ENCODE measurements at places on chromosomes 5 and 9.
A peak's percentile ranks its signal among the peaks of the same experiment; 100 is the strongest.

DNA sequence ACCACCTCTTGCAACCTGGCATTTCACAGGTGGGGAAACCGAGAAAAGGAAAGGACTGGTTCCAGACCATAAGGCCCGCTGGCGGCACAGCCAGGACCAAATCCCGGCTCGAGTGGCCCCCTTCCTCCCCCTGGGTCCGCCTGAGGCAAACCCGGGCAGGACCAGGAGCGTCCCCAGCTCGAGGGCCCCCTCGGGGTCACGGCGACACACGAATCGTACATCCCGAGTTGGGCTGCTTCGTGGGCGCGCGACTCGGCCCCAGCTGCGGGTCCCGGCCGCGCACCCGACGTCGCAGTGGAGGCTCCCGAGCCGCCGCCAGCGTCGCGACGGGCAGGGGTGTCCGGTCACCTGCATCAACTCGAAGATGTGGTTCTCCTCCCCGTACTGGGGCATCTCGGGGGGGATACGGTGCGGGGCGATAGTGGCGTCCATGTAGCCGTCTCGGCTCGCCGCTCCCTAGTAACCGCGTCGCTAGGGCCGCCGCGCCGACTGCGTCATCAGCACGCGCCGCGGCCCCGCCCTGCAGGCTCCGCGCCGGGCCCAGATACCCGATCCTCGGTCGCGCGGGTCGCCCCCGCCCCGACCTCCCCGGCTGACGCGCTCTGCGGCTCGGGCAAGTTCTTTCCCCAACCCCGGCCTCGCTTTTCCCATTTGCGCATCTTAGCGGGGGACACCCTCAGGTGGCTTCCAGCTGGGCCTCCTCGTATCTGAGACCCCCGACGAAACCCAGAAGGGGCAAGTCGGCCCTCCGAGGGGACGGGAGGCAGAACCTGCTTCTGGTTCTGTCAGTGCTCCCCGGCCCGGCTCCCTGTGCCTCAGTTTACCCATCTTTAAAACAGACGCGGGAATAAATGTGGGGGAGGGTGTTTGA lies at the start of gene AK8:
Gene AK8, minus strand, starts transcription at position 461 of the 871 bp plus-strand sequence. Its CDS starts 29 bp downstream, at position 432.
- DNase-seq: peak; percentile 69

DNA sequence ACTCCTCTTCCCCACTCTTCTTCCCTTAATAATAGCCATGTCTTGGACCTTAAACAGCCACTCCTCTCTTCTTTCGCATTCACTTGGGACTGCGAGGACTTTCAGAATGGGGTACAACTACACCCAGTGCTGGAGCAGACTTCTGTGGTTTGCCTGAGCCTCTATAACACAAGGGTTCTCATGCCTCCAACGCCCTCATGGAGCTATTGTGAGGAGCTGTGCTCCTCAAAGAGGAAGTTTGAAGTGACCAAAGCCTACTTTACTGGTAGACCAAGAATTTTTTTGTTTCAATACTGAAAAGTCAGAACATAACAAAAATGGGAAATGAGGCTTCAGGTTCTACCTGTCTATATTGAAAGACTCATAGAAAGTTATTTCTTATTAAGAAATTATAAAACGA lies 316.4 kb downstream of the PIK3R1 start:
- DNase-seq: no peak

DNA sequence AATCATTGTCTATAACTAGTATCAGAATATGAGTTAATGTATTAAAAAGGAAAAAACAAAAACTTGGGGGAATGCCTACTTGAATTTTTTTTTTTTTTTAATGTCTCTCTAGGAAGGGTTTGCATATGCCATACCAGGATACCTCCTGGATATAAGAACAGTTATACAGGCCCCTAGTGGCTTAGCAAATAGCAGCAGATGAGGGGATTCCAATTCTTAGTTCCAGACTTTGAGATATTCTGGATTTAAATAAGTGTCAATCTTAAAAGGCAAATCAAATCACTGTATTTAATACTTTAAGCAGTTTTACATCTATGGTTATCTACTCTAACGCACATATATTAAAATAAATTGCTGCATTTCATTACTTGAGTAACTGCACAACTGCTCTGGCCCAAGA lies 1055.5 kb upstream of the DMAC1 start:
- no peak for DNase-seq

GRCh38 chr5:134525683-134526482 lies 413 bp downstream of the JADE2 start:
- peak; percentile 77 for DNase-seq

All from hematopoietic multipotent progenitor cell treated with erythropoietin and hydrocortisone succinate and interleukin-3 and kit ligand, for 8 days (in vitro differentiated cells).